Stimulated activated CD4-positive, alpha-beta T cell treated with anti-CD3 and anti-CD28 coated beads, Interleukin-15, amount 100 ng/mL, for 1 hour (primary cell): ENCODE measurements at places on chromosomes 4 and X.

DNA sequence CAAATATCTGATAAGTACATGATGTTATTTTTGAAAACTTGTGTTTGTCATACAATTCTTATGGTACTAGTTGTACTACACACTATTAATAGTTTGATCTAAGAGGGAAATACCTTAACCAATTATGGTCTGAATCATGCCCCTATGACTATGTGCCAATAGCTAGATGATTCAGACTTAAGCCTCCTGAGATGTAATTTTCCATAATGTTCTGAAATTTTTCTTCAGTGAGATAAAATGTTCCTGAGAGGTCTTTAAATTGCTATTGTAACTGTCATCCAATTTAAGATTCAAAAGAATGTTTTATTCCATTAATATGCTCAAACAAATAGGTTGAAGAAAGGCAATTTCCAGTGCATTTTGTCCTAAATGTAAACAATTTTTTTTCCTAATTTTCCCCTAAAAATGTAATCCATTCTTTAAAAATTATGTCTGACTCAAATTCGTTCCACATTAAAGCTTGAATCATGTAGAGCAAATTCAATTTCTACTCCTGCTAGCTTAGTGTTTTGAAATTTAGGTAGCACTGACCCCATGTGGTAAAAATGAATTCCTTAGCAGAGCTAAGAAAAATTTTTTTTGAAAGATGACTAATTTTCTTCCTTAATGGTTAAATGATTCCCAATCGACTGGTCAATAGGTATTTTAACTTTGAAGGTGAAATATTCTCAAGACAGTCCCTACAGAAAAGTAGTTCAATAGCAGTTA, 49.1 kb downstream of the APOOL start:
- no peak for DNase-seq

GRCh38 chr4:2337896-2338295, 76.0 kb upstream of the MXD4 start:
- DNase-seq, result no peak

DNA sequence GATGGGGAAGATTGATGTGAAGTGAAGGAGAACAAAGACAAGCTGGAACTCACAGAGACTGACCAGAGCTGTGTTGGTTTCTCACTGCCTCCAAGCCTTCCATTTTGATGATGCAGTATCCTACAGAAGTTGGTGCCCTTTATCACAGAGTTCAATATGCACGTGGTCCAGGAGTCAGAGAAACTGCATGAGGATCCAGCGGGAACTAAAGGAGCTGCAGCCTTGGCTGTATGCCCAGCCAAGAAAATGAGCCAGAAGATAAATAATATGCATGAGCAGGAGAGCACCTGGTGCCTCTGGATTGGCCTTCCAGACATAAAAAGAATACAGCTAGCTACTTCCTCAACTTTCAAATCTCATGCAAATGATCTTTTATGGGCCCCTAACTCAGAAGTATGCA, 44.3 kb upstream of the DCLK2 start:
- DNase-seq, result no peak

- DNase-seq, result no peak
Measured at GRCh38 chr4:142579443-142579842, 266.7 kb downstream of the INPP4B start.

GRCh38 chr4:2305766-2306501, 44.0 kb upstream of the MXD4 start:
- DNase-seq, result no peak

- DNase-seq, result no peak
Measured at GRCh38 chrX:22526339-22526738, 253.6 kb downstream of the CBLL2 start.

DNA sequence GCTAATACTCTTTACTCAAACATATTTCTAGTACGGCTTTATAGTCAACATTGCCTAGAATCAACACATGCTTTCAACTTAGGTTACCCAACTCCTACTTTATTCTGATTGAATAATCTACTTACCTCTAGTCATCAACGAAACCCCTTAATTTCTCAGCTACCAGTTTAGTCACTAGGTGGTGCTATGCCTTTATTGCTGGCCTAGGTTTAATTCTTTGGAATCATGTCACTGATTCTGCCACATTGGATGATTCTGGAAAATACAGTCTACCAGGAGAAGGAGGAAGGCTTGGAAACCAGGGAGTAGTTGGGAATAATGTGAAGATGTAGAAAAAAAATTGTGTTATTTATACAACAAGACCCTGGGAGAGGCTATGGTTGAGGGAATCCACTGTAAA, 167.7 kb downstream of the DCAF12L2 start:
- DNase-seq, result no peak

GRCh38 chr4:77344784-77345183, 187.8 kb downstream of the CCNG2 start:
- DNase-seq, result no peak

DNA sequence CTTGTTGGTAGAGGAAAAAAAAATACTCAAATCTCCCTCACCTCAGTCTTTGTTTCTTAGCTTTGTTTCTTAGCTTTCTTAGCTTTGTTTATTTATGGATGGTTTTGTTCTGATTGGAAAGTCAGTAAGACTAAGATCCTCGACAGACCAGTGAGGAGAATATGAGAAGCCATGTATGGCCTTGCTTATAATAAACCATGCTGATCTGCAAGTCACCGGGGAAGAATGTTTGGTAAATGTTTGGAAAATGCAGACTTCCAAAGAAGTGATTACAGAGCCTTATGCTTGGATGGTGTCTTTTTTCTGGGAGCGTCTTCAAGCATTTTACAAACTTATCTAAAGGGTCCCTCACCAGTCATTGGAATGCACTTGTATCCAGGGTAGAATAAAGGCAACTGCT, 90.1 kb upstream of the NOCT start:
- no peak for DNase-seq

- DNase-seq, result no peak
Measured at GRCh38 chr4:24278693-24279092, 305.7 kb downstream of the DHX15 start.
